ENCODE measurements at places on chromosomes 11 and 22.

GRCh38 chr11:7449211-7449840, 36.0 kb upstream of the OLFML1 start:
- no peak for DNase-seq

DNA sequence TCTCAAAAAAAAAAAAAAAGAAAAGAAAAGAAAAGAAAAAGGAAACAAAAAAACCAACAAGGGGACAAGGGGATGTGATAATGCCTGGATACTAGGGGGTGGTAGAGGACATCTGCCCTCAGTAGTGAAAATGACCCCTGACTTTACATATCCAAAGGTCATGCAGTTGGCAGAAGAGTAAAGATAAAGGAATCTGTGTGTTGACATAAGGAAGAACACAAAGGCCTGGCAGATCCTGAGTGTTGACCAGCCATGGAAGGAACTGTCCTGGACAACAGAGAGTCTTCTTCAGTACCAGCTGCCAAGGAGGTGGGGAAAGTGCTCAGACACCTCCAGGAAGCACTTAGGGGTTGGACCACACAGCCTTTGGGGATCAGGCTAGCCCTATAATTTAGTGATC, 12.6 kb downstream of the SLC43A1 start:
- no peak for DNase-seq

DNA sequence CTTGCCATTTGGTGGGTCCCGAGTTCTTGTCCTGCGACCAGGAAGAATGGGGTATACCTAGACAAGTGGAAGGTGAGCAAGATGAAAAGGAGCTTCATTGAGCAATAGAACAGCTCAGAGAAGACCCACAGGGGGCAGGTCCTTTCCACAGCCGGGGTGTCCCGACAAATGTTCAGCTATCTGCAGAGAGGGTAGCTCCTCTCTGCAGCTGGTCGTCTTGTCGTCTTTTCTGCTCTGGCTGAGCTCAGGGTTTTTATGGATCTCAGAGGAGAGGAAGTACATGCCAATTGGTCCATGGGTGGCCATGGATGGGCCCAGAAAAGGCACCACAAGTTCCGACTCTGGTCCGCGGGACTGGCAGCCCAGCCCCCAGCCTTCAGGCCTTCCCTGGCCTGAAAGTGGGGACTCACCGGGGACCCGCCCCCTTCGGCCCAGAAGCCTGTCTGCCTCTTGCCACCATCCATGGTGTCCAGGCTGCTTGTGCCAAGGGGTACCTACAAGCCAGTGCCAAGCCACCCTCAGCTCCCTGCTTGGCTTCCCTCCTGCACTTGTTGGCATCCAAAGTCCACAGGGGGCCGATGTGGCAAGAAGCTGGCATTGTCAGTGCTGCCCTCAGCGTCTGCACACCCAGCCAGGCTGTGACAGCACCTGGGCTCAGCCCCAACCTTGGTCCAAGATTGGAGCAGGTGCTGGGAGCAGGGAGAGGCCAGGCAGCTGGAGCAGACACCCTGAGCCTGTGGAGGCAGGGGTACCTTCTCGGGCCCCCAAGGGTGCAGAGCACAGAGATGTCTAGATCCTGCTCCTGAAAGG, 438.9 kb downstream of the TBC1D22A start:
- no peak for DNase-seq

DNA sequence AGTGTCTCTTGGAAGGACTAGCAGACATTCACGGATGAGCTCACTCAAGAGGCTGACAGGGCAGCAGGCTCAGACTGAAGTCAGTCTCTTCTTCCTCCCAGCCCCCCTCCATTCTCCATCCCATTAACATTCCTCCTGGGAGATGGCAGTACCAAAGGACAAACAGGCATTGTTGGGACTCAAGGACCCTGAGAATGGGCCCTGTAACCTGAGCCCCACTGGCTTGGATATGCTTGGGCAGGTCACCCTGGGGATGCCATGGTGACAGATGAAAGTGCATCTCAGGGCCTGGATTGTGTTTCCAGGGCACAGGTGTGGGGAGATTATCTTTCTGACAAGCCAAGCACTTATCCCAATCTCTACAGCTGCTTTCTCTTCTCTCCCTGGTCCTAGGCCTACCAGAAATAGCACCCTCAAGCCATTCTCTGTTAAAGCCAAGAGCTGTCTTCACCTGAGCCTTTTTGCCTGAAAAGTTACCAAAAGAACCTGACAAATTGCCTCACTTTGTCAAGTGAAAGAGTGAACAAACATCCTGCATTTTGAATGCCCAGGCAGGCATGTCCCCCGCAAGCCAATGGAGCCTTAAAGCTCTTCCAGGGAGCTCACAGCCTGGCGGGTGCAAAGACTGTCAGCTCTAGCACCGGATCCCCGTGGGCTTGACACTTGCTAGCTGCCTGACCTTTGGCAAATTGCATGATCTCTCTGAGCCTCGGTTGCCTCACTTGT, 366.0 kb upstream of the NARS2 start:
- DNase-seq = no peak

GRCh38 chr11:27913650-27914049, 194.3 kb downstream of the KIF18A start:
- no peak for DNase-seq

DNA sequence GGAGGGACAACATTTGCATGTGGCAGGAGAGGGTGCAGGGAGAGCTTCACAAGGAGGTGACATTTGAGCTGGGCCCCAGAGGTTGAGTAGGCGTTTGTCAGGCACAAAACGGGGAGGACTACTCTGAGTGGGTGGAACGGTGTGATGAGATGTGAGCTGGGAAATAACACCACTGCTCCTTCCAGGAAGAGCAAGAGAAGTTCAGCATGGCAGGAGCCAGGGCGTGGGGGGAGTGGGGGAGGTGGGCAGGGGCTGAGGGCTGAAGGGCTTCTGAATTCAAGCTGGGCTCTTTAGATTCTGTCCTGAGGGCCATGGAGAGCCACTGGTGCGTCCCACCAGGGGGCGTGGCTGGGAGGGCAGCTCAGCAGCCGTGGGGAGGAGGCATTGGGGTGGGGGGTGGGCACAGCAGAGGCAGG, 54.2 kb downstream of the OTOG start:
- DNase-seq = no peak

DNA sequence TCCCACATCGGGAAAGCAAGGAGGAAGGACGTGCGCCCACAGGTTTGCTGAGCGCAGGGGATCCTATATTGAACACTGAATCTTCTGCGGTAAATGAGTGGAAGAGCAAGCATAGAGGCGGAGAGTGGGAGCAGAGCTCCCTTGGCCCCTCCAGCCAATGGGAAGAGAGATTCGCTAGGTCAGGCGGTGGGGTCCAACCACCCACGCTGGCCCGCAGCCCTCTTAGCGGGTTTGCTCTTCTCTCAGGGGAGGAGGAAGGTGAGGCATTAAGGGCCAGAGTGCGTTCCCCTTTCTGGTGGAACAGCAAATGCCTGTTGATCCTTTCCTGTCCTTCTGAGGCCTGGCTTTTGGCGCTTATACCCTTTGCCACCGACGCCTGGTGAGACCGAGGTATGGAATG, 10.6 kb downstream of the NLRP14 start:
- no peak for DNase-seq

DNA sequence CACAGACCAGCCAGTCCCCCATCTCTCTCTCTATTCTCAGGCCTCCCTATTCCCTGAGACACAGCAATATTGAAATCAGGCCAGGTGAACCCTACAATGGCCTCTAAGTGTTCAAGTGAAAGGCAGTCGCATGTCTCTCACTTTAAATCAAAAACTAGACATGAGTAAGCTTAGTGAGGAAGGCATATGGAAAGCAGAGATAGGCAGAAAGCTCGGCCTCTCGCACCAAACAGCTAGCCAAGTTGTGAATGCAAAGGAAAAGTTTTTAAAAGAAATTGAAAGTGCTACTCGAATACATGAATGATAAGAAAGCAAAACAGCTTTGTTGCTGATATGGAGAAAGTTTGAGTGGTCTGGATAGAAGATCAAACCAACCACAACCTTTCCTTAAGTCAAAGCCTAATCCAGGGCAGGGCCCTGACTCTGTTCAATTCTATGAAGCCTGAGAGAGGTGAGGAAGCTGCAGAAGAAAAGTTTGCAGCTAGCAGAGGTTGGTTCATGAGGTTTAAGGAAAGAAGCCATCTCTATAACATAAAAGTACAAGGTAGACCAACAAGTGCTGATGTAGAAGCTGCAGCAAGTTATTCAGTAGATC, 19.8 kb upstream of the MPZL2 start:
- no peak for DNase-seq

GRCh38 chr11:73510877-73511276, 87.0 kb downstream of the FAM168A start:
- DNase-seq = no peak

All from activated T-cell treated with anti-CD3 and anti-CD28 coated beads for 24 hours (primary cell).